ENCODE measurements at places on chromosomes 1 and 21. TPM values are rescaled to one million over a fixed set of nuclear protein-coding genes. Genes with fewer than 3 reads are reported as not detected.

DNA sequence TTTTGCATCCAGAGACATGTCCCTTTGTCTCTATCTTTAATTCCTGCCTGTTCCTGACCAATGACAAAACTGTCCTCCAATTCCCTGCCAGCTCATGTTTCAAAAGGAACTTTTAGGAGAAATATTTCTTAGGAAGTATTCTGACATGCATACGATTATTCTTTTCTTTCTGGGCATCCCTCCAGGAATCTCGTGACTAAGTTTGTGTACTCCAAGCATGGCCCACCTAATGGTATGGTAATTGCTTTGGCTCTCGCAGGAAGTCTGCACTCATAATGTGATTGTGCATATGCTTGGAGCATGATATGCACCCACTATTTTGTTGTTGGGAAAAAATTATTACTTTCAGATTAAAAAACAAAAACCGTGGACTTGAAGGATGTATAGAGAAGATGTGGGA lies 256.4 kb downstream of the PRDM2 start:
- H3K27ac ChIP-seq, result no peak overlapping the region
- DNase-seq, result no peak
- H3K27me3 ChIP-seq, result no peaks in the 10 kb centered on the region
- H3K36me3 ChIP-seq, result no peaks in the 10 kb centered on the region

DNA sequence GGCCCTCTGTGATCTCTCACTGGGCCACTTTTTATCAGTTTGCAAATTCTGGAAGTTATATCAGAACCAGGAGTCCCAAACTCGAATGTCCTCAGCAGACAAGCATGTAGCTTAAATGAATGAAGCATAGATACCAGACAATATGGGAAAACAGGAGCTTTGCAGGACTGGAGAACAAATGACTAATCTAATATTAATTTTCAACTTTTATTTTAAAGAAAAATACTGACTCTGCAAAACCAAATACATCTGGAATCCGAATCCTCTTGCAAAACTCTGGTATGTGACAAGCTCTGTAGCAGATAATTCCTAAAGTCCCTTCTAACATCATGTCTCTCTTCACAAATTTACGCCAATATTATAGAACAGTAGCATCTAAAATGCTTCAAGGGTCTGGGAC lies 427.4 kb downstream of the TTLL7 start:
- H3K36me3 ChIP-seq, result no peaks in the 10 kb centered on the region
- H3K27me3 ChIP-seq, result no peaks in the 10 kb centered on the region
- peaks cover 2% of the 10 kb centered on the region for H3K4me1 ChIP-seq
- no peak overlapping the region for H3K4me3 ChIP-seq
- DNase-seq, result no peak

- H3K4me1 ChIP-seq, result no peaks in the 10 kb centered on the region
- H3K27me3 ChIP-seq, result no peaks in the 10 kb centered on the region
- no peak for DNase-seq
- H3K27ac ChIP-seq, result no peak overlapping the region
- H3K36me3 ChIP-seq, result no peaks in the 10 kb centered on the region
- no peak overlapping the region for H3K4me3 ChIP-seq
Measured at GRCh38 chr1:198701250-198701649, 62.4 kb downstream of the PTPRC start.

The STIL gene
- 1.1 TPM for total RNA-seq

The LENEP gene
- not detected for total RNA-seq

DNA sequence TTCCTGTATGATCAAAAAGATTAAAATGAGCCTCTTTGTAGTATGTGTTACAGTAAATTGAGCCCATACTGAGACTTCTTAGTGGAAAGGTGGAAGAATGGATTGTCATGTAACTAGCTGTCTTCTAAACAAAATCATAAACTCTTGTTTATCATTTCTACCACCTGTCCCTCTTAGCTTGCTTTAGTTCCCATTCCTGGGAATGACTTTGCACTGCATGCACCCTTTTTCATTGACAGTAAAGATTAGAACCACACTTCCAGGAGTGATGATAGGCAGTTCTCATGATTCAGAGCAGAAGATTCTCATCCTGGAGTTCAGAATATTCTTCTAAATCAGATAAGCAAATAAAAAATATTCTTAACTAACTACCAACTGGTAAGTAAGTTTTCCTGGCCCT lies 28.0 kb downstream of the DENND2D start:
- H3K27me3 ChIP-seq, result no peaks in the 10 kb centered on the region
- H3K4me1 ChIP-seq, result no peaks in the 10 kb centered on the region
- no peak overlapping the region for H3K4me3 ChIP-seq
- no peaks in the 10 kb centered on the region for H3K36me3 ChIP-seq

- H3K36me3 ChIP-seq, result no peaks in the 10 kb centered on the region
- no peaks in the 10 kb centered on the region for H3K27me3 ChIP-seq
- no peak overlapping the region for H3K4me3 ChIP-seq
- DNase-seq, result no peak
- no peak overlapping the region for H3K27ac ChIP-seq
Measured at GRCh38 chr1:11563560-11564069, 84.7 kb downstream of the DISP3 start.

All from thoracic aorta (tissue), 2 donors.